Thyroid gland (tissue), 4 donors: ENCODE measurements at places on chromosomes 2 and 18. TPM values are rescaled to one million over a fixed set of nuclear protein-coding genes. Genes with fewer than 3 reads are reported as not detected.
A peak's percentile ranks its signal among the peaks of the same experiment; 100 is the strongest.

DNA sequence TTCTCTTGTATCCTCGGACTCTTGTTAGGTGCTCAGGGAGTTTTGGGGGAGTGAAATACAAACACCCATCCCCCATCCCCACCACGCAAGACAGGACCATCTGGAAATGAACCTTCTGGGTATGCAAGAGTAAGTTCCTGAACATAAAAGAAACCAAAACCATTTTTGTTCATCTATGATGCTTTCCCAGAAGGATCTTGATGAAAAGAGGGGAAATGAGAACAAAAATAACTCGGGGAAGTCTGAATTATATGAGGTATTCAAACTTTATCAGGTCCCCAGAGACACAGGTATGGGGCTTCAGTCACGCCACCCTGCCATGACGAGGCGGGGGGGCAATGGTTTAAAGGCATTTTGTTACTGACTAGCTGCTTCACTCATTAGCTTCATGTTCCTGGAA, 68.6 kb upstream of the DNMT3A start:
- H3K4me1 ChIP-seq: no peaks in the 10 kb centered on the region
- no peaks in the 10 kb centered on the region for H3K36me3 ChIP-seq
- no peak overlapping the region for H3K27ac ChIP-seq
- H3K27me3 ChIP-seq: no peaks in the 10 kb centered on the region
- no peak for DNase-seq

- no peak for DNase-seq
- no peaks in the 10 kb centered on the region for H3K4me1 ChIP-seq
- H3K36me3 ChIP-seq: no peaks in the 10 kb centered on the region
- H3K4me3 ChIP-seq: no peak overlapping the region
- H3K27ac ChIP-seq: no peak overlapping the region
- H3K27me3 ChIP-seq: no peaks in the 10 kb centered on the region
Measured at GRCh38 chr18:10049747-10050146, 135.9 kb downstream of the VAPA start.

- no peak for DNase-seq
- no peak overlapping the region for H3K27ac ChIP-seq
- no peak overlapping the region for H3K4me3 ChIP-seq
- H3K4me1 ChIP-seq: no peaks in the 10 kb centered on the region
Measured at GRCh38 chr2:213317929-213318328, 33.7 kb downstream of the SPAG16 start.

DNA sequence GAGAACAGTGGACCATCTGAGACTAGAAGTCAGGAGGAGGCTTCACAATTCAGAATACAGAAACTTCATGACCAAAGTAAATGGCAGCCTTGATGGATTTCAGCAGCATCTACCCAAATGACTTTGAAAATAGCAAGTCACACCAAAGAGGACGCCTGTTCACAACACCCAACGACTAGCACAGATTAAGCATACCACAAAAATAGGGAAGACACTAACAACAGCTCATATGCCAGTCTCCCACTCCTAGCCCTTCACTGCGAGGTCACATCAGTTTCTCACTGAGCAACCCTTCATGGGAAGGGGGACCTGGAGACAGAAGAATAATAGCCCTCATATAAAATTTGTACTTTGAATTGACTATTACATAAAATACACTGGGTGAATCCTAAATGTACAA, 228.4 kb upstream of the SLC39A10 start:
- H3K27me3 ChIP-seq: no peaks in the 10 kb centered on the region
- no peak for DNase-seq
- no peak overlapping the region for H3K4me3 ChIP-seq
- no peak overlapping the region for H3K27ac ChIP-seq
- H3K36me3 ChIP-seq: no peaks in the 10 kb centered on the region

GRCh38 chr2:225458431-225459117, 59.1 kb downstream of the NYAP2 start:
- H3K27ac ChIP-seq: no peak overlapping the region
- H3K4me1 ChIP-seq: no peaks in the 10 kb centered on the region
- no peaks in the 10 kb centered on the region for H3K36me3 ChIP-seq
- no peak for DNase-seq

- H3K27me3 ChIP-seq: no peaks in the 10 kb centered on the region
- no peaks in the 10 kb centered on the region for H3K4me1 ChIP-seq
- no peak overlapping the region for H3K4me3 ChIP-seq
Measured at GRCh38 chr2:186442885-186443284, 43.2 kb upstream of the ZC3H15 start.

- H3K27ac ChIP-seq: no peak overlapping the region
- no peaks in the 10 kb centered on the region for H3K4me1 ChIP-seq
- no peaks in the 10 kb centered on the region for H3K36me3 ChIP-seq
- H3K4me3 ChIP-seq: no peak overlapping the region
Measured at GRCh38 chr2:44769349-44770011, 172.0 kb upstream of the SIX3 start.

DNA sequence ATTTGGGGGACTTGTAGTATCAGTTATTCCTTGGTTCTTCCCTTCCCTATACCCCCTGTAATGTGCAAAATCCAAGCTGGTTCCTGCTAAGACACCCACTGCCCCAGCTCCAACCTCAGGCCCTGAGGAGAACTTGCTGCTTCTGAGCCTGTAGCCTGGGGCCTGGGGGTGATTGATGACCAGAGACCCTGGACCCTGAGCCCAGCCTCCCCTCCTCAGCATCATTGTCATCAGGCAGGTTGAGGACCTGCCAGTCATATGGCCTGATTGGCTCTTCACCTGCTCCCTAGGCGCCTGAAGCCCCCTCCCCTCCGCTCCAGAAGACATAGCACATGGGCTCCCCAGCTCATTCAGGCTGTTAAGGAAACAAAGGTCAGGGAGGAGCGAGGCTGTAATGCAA, 73.8 kb upstream of the YWHAQ start:
- H3K27me3 ChIP-seq: no peaks in the 10 kb centered on the region
- no peak overlapping the region for H3K27ac ChIP-seq
- no peak for DNase-seq
- no peak overlapping the region for H3K4me3 ChIP-seq

DNA sequence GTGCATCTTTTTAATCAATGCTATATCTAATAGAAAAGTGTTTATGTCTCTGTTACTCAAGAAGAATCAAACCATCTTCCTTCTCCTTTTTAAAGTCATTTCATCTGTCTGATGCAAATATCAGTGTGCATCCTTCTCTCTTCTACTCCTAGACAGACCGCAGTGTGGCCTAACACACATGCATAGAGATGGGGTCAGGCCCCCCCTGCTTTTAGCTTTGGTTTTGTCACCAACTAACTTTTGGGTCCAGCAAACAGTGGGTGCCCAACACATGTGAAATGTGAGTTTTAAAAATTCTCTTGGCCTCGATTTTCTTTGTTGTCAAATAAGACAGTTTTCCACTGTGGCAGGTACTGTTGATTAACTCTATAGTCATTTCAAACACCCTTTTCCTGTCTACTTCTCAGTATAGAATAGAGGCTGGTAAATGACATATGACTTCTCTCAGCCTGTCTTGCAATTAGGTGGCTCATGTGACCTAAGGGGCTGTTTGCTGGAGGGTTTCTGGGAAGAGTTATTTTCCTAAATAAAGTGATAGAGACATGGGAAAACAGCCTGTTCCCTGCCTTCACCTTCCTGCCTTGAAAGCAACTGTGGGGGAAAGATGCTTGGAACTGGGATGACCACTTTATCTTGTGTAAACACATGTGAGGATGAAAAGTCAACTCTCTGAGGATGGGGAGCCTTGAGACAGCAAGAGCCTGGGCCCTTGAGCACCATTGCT, 65.7 kb upstream of the DARS1 start:
- H3K27me3 ChIP-seq: no peaks in the 10 kb centered on the region
- H3K4me3 ChIP-seq: no peak overlapping the region
- DNase-seq: no peak
- no peak overlapping the region for H3K27ac ChIP-seq
- H3K36me3 ChIP-seq: no peaks in the 10 kb centered on the region

GRCh38 chr18:71221405-71221804, 932.6 kb downstream of the SOCS6 start:
- no peaks in the 10 kb centered on the region for H3K36me3 ChIP-seq
- H3K4me3 ChIP-seq: no peak overlapping the region
- no peaks in the 10 kb centered on the region for H3K4me1 ChIP-seq
- H3K27ac ChIP-seq: no peak overlapping the region
- DNase-seq: no peak
- no peaks in the 10 kb centered on the region for H3K27me3 ChIP-seq

- DNase-seq: no peak
- no peak overlapping the region for H3K4me3 ChIP-seq
- no peaks in the 10 kb centered on the region for H3K4me1 ChIP-seq
- H3K27ac ChIP-seq: no peak overlapping the region
- no peaks in the 10 kb centered on the region for H3K27me3 ChIP-seq
Measured at GRCh38 chr18:23725827-23726661, 36.8 kb downstream of the LAMA3 start.

GRCh38 chr2:68512966-68513365, 45.6 kb downstream of the APLF start:
- no peaks in the 10 kb centered on the region for H3K4me1 ChIP-seq
- H3K36me3 ChIP-seq: no peaks in the 10 kb centered on the region
- no peak overlapping the region for H3K27ac ChIP-seq
- no peaks in the 10 kb centered on the region for H3K27me3 ChIP-seq

GRCh38 chr2:181832015-181832414, 59.5 kb upstream of the ITPRID2 start:
- no peak for DNase-seq
- H3K4me3 ChIP-seq: no peak overlapping the region
- H3K36me3 ChIP-seq: no peaks in the 10 kb centered on the region
- H3K4me1 ChIP-seq: no peaks in the 10 kb centered on the region
- H3K27me3 ChIP-seq: no peaks in the 10 kb centered on the region

DNA sequence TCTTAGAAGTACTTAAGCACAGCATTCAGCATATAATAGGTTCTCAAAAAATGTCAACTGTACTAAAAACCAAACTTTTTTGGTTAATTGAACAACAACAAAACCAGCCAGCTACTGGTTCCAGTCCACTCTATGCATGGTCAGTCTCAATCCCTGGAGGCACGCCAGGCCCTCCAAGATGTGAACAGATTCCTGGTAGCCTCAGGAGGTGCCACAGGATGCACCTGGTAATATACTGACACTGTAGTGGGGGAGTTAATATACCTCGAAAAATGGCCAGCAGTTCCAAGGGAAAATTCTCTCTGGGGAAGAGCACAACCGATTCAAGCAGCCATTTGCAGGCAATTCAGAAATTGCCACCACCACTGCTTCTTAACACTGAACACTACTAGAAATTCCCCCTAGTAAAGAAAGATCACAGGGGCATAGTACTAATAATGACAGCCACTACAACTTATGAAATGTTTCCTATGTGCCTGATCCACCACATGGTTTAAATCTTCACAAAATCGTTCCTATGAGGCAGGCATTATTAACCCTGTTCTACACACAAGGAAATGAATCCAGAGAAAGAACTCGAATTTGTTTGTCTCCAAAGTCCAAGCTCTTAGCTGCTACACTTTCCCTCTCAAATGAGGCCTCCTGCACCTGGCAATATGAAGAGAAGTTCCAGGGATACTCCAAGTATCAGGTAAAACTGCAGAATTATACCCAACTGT, 3.4 kb downstream of the MGAT4A start:
- DNase-seq: peak; percentile 95
- H3K27me3 ChIP-seq: no peaks in the 10 kb centered on the region
- no peaks in the 10 kb centered on the region for H3K36me3 ChIP-seq
- peaks cover 15% of the 10 kb centered on the region for H3K4me1 ChIP-seq

GRCh38 chr18:59159986-59160385, 20.3 kb downstream of the SEC11C start:
- H3K4me3 ChIP-seq: no peak overlapping the region
- no peak for DNase-seq
- no peaks in the 10 kb centered on the region for H3K27me3 ChIP-seq
- H3K36me3 ChIP-seq: no peaks in the 10 kb centered on the region
- no peak overlapping the region for H3K27ac ChIP-seq

DNA sequence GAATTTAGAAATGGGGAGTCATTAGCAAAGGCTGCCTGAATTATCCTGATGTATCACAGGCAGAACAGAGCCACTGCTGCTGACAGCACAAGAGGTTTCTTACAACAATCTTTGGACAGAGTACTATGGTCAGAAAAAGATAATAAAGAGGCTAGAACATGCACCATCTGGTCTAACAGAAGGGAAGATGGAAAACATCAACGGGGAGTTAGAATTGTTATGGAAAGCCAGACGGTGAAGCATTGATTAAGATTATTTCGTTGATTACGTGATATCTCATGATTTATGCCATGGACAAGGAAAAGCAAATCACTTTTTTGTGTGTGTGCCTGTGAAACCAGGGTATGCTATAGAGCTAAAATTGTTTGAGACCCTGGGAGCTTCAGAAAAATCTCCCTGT, 409.4 kb upstream of the ETAA1 start:
- H3K4me1 ChIP-seq: no peaks in the 10 kb centered on the region
- no peak overlapping the region for H3K4me3 ChIP-seq
- H3K27ac ChIP-seq: no peak overlapping the region
- no peak for DNase-seq
- no peaks in the 10 kb centered on the region for H3K36me3 ChIP-seq

GRCh38 chr2:241030333-241030680, 31.9 kb downstream of the SNED1 start:
- H3K27me3 ChIP-seq: no peaks in the 10 kb centered on the region
- no peak overlapping the region for H3K4me3 ChIP-seq
- peaks cover 22% of the 10 kb centered on the region for H3K36me3 ChIP-seq
- H3K4me1 ChIP-seq: no peaks in the 10 kb centered on the region

DNA sequence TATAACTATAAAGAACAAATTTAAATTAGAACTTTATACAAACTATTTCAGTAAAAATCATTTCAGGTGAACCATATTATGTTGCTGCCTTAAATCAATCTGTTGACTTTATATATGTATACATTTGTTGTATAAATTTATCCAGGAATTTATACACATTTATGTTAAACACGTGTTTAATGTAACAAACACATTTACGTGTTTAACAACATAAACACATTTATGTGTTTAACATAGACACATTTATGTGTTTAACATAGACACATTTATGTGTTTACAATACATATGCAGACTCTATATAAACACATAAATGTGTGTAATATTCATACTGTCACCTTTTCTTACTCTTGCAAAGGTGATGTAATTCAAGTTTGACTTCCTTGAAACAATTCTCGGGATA, 75.4 kb upstream of the TWSG1 start:
- DNase-seq: no peak
- H3K4me3 ChIP-seq: no peak overlapping the region
- H3K27ac ChIP-seq: no peak overlapping the region
- H3K27me3 ChIP-seq: no peaks in the 10 kb centered on the region
- no peaks in the 10 kb centered on the region for H3K4me1 ChIP-seq
- H3K36me3 ChIP-seq: no peaks in the 10 kb centered on the region

IL36B gene
- total RNA-seq: not detected

HOXD4 gene
- total RNA-seq: 4.8 TPM

GKN1 gene
- total RNA-seq: not detected

OSBPL6 gene
- total RNA-seq: 4.1 TPM

RAB6C gene
- total RNA-seq: 0.15 TPM

CEP192 gene
- 30.2 TPM for total RNA-seq

CCDC74B gene
- total RNA-seq: 24.1 TPM

TMEM200C gene
- total RNA-seq: not detected

DAPL1 gene
- 68.9 TPM for total RNA-seq

OTOS gene
- total RNA-seq: 13.2 TPM

CPLX4 gene
- not detected for total RNA-seq

DNAJC5G gene
- total RNA-seq: 1.1 TPM
